ENCODE measurements at places on chromosomes 5 and 9. TPM values are rescaled to one million over a fixed set of nuclear protein-coding genes. Genes with fewer than 3 reads are reported as not detected.

GRCh38 chr5:60597572-60598320 is 102.2 kb downstream of the DEPDC1B start:
- H3K4me3 ChIP-seq = no peak overlapping the region
- H3K27ac ChIP-seq = no peak overlapping the region
- H3K27me3 ChIP-seq = no peaks in the 10 kb centered on the region
- H3K4me1 ChIP-seq = no peaks in the 10 kb centered on the region

- no peak overlapping the region for H3K27ac ChIP-seq
- H3K36me3 ChIP-seq = no peaks in the 10 kb centered on the region
- H3K27me3 ChIP-seq = no peaks in the 10 kb centered on the region
Observed at GRCh38 chr9:89008744-89009545, 17.7 kb downstream of the S1PR3 start.

DNA sequence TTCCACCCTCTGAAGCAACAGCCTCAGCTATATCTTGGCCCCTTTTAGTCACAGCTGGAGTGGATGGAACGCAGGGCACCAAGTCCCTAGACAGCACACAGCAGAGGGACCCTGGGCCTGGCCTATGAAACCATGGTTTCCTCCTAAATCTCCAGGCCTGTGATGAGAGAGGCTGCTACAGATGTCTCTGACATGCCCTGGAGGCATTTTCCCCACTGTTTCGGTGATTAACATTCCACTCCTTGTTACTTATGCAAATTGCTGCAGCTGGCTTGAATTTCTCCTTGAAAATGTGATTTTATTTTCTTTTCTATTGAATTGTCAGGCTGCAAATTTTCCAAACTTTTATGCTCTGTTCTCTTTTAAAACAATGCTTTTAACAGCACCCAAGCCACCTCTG is 384.8 kb downstream of the PRR16 start:
- no peaks in the 10 kb centered on the region for H3K4me1 ChIP-seq
- no peaks in the 10 kb centered on the region for H3K36me3 ChIP-seq
- no peak overlapping the region for H3K4me3 ChIP-seq
- H3K27me3 ChIP-seq = no peaks in the 10 kb centered on the region
- DNase-seq = no peak

GRCh38 chr5:37787742-37788141 is 52.1 kb downstream of the GDNF start:
- H3K36me3 ChIP-seq = no peaks in the 10 kb centered on the region
- no peak overlapping the region for H3K27ac ChIP-seq
- H3K27me3 ChIP-seq = no peaks in the 10 kb centered on the region
- H3K4me1 ChIP-seq = no peaks in the 10 kb centered on the region

RGMB gene
- 18.7 TPM for total RNA-seq
